Large intestine (tissue), 12 donors: ENCODE measurements at places on chromosomes 1 and 21. TPM values are rescaled to one million over a fixed set of nuclear protein-coding genes. Genes with fewer than 3 reads are reported as not detected.

- no peak for DNase-seq
These were observed 738 bp upstream of the TRIM11 start for GRCh38 chr1:228407106-228408040.

- no peak for DNase-seq
These were observed 58.0 kb downstream of the DISC1 start for GRCh38 chr1:231684356-231685244.

- no peak for DNase-seq
These were observed 38.7 kb downstream of the COL18A1 start for GRCh38 chr21:45443595-45444181.

DNA sequence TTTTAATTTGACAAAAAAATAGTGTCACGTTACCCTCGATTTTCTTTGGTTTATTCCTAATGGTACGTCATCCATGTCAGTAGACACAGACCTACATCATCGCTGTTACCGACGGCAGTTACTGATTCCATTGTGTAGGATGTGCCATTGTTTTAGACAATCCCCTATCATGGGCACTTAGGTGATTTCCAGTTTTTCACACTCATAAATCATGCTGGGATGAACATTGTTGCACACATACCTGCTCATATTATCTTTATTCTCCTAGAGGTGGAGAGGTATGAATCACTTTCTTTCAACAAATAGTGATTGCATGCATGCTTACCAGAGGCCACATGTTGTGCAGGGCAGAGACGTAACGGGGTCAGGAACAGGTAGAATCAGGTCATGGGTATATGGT is 79.7 kb upstream of the EFHD2 start:
- DNase-seq: no peak

DNA sequence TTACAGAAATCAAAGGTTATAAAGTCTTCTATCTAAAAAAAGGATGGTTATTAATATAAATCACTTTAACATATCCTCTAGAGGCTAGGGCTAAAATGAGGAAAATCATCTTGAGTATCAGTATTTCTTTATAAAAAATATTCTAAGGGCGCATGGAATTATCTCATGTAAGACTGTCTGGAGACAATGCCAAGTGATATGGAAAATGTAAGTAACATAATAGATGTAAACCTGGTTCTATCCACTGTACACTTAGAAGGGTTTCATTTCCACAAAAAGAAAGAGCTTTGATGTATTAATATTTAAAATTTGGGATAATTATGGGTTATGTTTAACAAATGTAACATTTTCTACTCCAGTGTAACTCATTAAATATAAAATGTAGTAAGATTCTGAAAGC is 95.9 kb upstream of the DPH5 start:
- DNase-seq: no peak

GRCh38 chr21:38960251-38960650 is 154.5 kb downstream of the ETS2 start:
- DNase-seq: no peak

The CADM3 gene
- 14.5 TPM for polyA plus RNA-seq
